Stimulated activated CD4-positive, alpha-beta T cell treated with anti-CD3 and anti-CD28 coated beads, Interleukin-15, amount 100 ng/mL, for 1 hour (primary cell): ENCODE measurements at places on chromosomes 7 and 10.

GRCh38 chr7:51970961-51971665 is 654.5 kb upstream of the COBL start:
- no peak for DNase-seq

DNA sequence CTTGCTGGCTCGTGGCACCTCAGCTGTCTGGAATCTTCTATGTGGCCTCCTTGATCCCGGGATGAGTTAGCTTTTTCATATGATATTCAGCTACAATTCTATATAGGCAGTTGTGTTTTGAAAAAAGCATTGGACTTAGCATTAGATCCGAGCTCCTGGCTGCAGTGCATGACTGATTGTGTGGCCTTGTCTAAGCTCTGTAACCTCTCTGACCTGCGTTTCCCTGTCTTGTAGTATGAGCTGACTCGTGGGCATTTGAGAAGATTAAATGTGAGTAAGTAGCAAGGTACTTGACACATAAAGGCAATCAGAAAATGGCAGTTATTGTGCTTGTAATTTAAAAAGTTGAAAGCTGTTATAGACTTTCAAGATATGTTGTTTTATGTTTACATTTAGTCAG is 85.9 kb downstream of the CCNY start:
- no peak for DNase-seq

DNA sequence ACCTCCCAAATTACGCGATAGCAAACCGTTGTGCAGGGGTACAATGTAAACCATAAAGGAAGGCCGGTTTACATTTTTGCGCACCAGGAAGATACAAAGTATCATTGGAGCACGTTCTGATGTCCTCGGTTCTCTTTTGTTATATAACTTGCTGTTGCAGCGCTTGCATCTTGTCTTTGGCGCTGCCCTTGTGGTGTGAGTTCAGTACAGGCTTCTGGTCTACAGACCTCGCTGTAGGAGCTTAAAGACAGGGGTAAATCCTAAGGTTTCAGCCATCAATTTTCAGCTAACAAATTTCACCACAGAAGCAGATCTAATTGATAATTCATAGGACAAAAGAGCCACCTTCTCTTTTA is 1.5 kb upstream of the MKX start:
- DNase-seq = no peak

GRCh38 chr7:111232249-111233084 is 141.5 kb downstream of the LRRN3 start:
- no peak for DNase-seq

- DNase-seq = no peak
Measured at GRCh38 chr7:83468251-83468739, 180.6 kb downstream of the SEMA3E start.

GRCh38 chr10:71447676-71448075 is 51.0 kb downstream of the CDH23 start:
- DNase-seq = no peak

- DNase-seq = no peak
Measured at GRCh38 chr10:88330174-88330573, 252.9 kb downstream of the RNLS start.

GRCh38 chr7:16846601-16847165 is 35.1 kb downstream of the AGR3 start:
- DNase-seq = no peak

DNA sequence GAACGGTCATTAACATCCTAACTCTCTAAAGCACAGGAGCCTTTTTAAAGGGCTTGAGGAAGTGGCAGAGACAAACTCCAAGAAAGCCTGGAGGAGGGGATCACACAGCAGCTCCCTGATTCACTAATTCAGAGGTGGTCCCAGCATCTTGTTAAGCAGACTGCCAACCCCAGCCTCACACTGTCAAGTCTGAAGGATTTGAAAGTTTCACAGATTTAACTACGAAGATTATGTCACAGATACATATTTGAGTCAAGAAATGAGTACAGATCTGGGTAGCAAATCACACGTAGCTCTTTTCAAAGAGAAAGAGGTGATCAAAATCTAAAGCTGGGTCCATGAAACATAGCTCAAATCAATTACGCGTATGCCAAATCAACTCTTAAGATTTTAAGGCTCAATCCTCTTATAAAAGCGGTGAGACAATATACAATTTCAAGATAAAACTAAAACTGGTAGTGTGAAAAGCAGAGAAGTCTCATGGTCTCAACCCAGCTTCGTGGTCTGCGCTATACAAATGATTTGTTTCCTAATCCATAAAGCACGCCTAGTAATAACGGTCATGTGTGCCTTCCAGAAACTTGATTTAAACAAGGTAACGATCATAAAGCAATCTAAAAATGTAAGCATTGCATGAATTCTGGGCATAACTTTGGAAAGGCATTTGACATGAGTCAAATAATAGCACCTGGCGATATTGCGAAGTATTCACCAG is 229.9 kb upstream of the MKLN1 start:
- no peak for DNase-seq

GRCh38 chr7:98423043-98423442 is 22.2 kb upstream of the BAIAP2L1 start:
- DNase-seq = no peak

DNA sequence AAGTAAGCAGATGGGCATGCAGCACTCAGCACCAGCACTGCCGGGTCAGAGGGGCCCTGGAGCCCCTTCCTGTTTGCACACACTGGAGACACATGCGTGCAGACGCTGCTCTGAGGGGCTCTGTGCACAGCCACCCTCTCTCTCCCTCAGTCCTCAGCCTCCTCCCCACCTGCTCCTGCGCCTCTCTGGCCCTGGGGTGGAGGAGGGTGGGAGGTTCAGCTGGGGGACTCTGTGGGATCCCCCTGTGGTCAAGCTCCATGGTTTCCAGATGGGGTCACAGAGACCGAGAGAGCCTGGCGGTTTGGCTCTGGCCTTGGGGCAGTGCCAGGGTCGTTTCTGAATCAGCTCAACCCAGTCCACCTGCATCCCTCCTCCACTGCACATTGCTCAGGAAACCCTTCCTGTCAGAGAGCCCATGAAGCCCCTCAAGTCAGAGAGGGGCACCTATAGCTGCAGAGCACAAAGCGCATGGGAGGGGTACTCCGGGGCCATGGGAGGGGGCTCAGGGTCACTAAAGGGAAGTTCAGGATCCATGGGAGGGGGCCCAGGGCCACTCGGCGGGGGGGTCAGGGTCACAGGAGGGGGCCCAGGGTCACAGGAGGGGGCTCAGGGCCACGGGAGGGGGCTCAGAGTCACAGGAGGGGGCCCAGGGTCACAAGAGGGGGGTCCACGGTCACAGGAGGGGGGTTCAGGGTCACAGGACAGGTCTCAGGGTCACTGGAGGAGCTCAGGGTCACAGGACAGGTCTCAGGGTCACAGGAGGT is 161.7 kb downstream of the ADARB2 start:
- no peak for DNase-seq

DNA sequence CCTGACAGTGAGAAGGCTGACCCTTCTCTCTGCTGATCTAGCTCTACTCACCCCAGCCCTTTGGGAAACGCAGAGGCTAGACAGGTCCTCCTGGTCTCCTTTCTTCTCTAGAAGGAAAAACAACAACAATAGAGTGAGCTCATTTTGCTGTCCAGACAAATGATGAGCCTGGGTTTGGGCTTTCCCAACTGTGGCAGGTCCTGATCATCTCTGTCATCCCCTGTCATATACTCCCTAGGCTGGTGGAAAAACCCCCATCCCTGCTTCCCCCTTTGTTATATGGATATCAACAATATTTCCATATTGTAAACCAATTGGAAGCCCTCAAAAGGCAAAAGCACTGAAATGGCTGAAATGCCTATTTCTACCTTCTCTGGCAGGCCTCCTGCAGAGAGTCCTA is 9.2 kb upstream of the DDIT4 start:
- DNase-seq = no peak
